ENCODE measurements at places on chromosomes 2 and 18.

DNA sequence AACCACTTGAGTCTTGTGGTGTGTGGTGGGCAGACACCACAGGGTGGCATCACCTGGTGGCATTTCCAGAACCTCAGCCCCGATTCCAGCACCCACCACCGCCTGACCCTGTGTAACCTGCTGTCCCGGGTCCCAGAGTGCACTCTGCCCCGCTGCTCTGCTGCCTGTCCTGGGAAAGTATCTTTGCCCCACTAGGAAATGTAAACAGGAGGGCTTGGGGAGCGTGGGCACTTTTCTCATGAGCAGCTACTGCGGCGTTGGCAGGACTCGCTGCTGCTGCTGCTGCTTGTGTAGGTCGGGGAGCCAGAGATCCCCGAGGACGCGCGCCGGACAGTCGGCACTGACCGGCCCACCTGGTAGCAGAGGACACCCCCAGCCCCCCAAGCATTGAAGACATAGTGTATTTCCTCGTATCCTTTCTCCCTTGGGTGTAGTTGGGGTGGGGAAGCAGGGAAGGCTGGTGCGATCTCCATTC, 13.4 kb downstream of the DTYMK start:
- DNase-seq, result no peak

GRCh38 chr2:158488442-158489216, 31.9 kb downstream of the PKP4 start:
- no peak for DNase-seq

- DNase-seq, result no peak
Observed at GRCh38 chr2:170887896-170888295, 41.2 kb upstream of the GORASP2 start.

- no peak for DNase-seq
Observed at GRCh38 chr2:223166215-223166493, 114.2 kb downstream of the KCNE4 start.

DNA sequence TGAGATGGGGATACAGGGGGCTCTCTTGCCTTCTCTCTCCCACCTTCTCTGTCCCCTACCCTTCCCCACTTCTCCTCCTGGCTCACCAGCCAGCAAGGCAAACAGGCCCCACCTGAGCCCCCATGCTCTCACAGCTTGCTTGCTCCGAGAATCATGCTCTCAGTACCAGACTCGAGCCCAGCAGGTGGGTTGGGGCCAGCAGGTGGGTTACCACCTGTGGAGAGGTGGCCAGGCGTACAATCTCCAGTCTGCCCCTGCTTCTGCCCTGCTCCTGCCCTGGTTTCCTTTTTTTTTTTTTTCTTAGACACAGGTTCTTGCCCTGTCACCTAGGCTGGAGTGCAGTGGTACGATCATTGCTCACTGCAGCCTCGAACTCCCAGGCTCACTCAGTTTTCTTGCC, 214.5 kb downstream of the SH3RF3 start:
- no peak for DNase-seq

DNA sequence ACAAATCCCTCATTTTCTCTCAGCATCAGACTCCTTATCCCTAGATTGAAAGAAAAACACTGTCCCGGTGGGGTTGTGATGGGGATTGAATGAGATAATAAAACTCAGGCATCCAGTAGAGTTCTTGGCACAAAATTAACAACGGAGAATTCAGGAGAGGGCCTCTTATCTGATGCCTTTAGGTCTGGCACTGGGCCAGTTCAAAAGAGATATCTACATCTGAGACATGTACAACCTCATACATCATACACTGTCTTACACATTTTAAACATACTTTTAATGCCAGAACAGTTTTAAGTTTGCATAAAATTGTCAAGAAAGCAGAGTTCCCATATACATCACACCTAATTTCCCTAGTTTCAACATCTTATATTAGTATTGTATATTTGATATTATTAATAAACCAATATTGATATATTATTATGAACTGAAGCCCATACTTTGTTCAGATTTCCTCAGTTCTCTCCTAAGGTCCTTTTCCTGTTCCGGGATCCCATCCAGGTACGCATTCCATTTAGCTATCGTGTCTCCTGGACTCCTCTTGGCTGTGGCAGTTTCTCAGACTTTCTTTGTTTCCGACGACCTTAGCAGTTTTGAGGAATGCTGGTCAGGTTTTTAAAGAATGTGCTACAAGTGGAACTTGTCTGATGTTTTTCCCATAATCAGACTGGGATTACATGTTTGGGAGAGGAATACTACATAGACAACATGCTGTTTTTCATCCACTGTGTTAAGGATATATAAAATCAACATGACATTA, 27.8 kb downstream of the NXPH2 start:
- no peak for DNase-seq

DNA sequence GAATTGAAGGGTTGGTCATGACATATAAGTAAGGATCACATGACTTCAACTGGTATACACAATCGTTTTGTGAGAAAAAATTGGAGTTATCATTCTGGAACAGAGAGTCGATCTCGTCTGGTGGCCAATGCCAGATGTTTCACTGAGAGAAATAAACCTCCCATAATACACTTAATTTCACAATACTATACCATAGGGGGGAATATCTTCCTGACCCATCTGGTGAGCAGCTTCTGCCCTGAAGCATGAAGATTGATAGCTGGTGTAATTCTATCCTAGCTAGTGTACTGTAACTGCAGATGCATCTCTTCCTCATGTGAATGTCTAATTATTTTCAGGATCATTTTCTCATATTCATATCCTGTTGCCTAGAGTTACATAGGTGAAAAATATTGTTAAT, 15.7 kb upstream of the CDH7 start:
- no peak for DNase-seq

DNA sequence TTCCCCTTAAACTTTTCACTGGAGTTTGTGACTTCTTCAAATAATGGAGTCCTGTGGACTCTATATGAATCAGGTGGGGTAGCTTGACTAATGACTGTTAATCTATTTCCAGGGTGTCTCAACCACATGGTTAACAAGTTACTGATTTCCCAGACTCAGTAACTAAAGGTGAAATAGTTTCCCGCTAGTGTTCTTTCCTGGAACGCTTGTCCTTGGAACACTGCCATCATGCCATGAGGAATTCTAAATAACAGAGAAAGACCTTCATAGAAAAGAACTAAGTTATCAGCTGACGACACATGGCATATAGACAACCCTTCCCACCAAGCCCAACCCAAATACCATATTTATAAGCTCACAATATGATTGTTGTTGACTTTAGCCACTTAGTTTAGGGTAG, 1027.9 kb upstream of the FAM98A start:
- no peak for DNase-seq

DNA sequence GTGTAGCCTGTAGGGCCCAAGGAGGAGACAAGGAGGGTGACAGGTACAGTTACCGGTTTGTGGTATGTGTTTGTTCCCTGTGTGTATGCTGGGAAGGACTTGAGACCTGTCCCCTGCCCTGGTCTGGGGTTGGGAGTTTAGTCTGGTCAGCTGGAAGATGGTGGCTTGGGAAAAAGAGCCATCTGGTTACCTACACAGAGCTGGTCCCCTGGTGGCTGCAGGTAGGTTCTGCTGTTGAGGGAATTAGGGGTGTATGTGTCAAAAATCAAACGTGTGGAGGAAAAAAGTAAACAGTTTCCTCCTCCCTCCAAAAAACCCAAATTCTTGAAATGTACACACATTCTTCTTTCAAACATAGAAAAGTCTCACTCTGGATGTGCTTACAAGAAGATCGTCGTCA, 24.3 kb downstream of the PTMA start:
- DNase-seq, result no peak

DNA sequence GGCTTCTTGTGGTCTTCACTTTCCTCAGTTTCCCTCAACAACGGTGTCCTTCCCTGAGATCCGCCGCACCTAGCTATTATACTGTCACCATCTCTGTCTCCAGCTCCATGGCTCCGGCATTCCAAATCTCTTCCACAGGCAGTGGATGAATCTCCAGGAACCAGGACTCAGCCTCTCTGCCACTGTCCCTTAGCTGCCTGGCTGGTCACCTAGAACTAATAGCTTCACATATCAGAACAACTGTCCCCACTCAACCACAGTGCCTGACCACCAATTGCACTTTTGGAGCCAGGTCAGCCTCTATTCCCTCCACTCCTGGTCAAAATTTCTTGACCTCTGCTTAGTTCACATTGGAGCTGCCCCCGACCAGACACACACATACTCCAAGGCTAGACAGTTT, 38.1 kb upstream of the AFF3 start:
- no peak for DNase-seq

DNA sequence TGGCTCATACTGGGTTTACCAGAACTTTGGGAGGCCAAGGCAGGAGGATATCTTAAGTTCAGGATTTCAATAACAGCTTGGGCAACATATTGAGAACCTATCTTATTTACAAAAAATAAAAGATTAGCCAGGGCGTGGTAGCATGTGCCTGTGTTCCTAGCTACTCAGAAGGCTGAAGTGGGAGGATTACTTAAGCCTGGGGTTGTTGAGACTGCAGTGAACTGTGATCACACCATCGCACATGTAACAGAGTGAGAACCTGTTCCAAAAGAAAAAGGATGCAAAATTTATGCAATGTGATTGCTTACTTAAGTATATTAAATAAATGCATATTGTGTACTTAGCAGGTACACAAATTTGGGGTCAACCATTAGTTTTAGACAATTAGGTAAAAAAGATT, 768.9 kb upstream of the CDH7 start:
- DNase-seq, result no peak

GRCh38 chr2:174820361-174820760, 56.1 kb upstream of the CHRNA1 start:
- no peak for DNase-seq

- DNase-seq, result no peak
Observed at GRCh38 chr2:127320067-127320466, 26.1 kb upstream of the ERCC3 start.

GRCh38 chr2:26859622-26860021, 11.7 kb downstream of the DPYSL5 start:
- no peak for DNase-seq

DNA sequence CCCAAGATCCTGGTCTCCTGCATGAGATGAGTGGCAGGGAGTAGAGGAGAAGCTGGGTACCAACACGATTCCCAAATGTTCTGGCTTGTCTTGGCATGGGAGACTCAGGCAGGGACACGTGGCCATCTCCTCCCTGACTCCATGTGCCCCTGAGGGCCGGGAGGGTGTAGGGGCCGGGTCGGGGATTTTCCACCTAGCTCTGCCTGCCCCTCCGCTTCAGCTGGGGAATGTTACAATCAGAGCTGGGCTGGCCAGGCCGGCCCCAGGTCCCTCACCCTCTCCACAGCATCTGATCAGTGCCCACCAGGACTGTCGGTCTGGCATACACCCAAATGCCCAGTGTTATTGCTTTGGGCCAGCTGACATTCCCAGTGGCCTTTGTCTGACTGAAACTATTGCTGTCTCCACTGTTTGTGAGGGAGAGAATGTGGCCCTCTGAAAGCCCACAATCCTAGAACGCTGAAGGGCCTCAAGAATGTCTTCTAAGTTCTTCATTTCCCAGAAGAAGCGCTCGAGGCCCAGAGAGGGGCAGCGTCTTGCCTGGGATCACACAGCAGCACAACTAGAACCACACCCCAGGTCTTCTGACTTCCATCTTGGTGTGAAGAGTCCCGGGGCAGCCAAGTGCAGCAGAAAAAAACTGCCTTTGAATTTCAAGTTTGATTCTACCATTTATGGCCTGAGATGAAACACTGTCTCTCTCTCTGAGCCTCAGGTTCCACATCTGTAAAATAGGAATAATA, 23.2 kb downstream of the KCNK3 start:
- no peak for DNase-seq

DNA sequence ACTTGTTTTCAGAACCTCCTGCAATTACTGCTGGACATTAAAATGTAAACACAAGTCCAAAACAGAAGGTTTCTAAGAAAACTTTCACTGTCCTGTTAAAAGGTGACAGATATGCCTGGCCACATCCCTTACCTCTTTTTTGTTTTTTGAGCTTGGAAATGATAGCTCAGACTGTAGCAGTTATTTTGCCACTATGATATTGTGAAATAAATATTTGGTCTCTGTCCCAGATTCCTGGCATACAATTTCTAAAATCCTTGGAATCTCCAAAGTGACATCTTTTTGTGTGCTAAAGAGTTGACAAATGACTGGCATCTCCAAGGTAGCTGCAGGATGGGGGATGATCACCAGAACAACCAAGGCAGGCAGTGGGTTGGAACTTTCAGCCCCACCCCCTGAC, 16.8 kb downstream of the TPGS2 start:
- no peak for DNase-seq

- DNase-seq, result no peak
Observed at GRCh38 chr2:216996279-216996845, 136.5 kb upstream of the TNP1 start.

- DNase-seq, result no peak
Observed at GRCh38 chr2:66305718-66306117, 129.2 kb upstream of the MEIS1 start.

GRCh38 chr2:129708221-129708967, 271.1 kb upstream of the RAB6C start:
- no peak for DNase-seq

DNA sequence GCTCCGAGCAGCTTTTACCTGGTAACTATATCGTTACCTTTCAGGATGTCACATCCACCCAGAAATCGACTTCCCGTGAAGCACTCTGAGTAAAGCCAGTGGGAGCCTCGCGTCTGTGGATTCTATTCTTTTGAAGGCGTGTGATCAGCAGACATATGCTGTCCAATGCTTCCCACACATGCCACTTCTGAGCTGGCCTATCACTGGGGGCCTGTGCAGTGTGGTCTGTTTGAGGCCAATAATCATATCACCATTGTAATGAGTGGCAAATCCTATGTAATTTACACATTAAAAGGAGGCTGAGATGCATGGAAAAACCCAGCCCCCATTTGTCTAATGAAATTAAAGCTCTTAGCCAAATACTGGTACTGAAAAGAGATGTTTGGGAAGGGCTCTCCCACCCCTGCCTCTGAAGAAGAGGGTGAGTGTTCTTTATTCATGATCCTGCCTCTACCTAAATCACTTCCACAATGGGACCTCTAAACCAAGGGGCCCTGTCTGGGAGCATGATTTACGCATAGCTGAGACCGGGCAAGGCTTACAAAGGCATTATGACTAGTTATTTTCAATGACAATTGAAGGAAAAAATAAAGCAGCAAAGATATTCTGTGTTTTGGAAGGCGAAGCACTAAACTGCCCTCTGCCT, 686.8 kb downstream of the ZEB2 start:
- DNase-seq, result no peak

- DNase-seq, result no peak
Observed at GRCh38 chr2:218872645-218873358, 7.8 kb upstream of the WNT10A start.

DNA sequence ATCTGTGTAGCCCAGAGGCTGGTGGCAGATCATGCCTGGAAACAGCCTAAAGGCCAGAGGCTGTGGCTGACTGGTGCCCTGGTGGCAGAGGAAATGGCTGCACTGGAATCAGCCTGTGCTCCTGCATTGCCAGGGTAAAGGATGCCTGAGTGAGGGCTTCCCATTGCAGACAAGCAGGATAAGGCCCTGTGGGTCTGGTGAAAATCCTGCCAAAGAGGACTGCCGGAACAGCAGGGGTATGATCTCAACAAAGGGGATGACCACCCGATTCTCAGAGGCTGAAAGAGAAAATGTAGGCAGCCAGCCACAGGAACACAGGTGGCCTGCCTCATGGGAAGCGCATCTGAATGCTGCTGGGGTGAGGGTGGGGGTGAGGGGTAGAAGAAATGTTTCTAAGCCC, 48.2 kb downstream of the FBXO48 start:
- no peak for DNase-seq

All from HuH-7 (cell line).